Astrocyte of the spinal cord (primary cell): ENCODE measurements at places on chromosomes 5 and 9.

- no peak for DNase-seq
Observed at GRCh38 chr5:177432143-177432838, 5.8 kb downstream of the GRK6 start.

GRCh38 chr5:118069452-118069851 is 918.9 kb downstream of the DTWD2 start:
- DNase-seq = no peak

DNA sequence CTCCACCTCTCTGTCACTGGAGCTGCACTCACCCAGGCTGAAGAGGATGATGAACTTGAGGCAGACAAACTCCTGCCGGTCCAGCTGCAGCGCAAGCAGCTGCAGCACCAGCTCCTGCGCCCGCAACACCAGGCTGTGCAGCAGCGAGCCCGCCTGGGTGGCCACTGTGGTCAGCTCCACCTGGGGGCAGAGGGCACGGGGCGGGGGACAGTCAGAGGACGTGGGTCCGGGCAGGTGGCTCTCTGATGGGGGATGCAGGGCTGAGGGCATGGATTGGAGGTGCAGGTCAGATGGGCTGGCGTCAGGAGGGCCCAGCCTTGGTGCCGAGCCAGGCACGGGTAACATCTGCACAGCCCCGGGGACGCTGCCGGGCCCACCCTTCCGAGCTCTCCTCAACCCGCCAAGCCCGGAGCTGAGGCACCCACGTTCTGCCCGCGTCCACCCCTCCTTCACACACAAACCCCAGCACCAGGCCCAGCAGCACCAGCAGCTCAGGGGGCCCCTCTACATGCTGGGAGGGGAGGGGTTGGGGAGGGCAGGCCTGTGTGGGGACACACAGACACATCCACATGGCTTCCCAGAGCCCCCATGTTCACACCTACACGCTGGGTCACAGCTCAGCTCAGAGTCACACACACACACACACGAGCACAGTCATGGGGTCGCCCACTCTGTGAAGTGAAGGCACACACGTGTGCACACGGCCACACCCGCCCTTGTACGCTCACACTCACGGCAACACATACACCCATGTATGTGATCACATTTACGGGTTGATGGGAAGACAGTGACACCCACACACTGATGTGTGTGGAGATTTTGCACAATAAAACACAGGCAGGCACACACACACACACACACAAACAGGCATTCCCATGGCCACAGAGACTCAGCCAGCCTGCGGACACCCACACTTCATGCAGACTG is 15.9 kb downstream of the NR5A1 start:
- no peak for DNase-seq

- no peak for DNase-seq
Observed at GRCh38 chr9:133403766-133404453, 13.9 kb downstream of the REXO4 start.

DNA sequence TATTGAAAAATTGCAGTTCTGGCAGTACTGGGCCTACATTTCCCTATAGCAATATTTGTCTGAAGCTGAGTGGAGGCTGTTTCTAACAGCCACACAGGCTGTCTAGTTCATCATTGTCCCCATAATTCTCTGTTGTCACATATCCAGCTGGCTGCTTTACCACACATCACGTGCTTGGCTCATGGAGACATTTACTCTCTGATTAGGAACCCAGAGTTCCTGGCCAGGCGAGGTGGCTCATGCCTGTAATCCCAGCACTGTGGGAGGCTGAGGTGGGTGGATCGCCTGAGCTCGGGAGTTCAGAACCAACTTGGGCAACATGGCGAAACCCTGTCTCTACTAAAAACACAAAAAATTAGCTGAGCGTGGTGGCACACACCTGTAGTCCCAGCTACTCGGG is 81.4 kb downstream of the PGM5 start:
- no peak for DNase-seq

DNA sequence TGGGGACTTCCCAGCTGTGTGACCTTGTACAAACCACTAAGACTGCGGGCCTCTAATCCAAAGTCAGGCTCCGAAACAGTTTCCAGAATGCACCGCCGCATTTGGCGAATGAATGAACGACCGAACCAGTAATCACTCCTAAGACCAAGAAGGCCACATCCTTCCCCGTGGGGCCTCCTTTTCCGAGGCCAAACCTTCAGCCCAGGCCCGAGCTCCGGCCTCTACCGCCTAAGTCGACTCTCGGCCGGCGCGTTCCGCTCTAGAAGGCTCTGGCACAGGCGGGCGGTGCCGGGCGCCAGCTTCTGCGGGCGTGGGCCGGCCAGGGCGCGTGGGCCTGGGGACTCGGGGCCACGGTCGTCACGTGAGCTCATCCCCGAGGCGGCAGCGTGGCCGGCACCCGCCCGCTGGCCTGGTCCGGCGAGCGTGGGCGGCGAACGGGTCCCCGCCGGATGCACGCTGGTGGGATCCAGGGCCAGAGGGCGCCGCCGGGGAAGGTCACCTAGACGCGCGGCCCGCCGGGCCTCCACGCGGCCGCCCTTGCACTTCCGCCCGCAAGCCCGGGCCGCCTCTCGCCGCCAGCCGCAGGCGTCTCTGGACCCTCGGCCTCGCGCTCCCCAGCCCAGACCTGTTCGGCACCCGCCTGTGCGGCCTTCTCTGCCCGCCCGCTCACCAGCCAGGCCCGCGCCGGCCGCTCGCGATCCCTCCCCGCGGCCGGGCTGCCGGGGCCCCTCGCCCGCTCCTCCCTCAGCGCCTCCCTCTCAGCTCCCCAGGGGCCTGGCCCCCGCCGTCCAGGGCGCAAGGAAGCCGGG is 754 bp downstream of the VDAC1 start:
- DNase-seq = peak; percentile 42

GRCh38 chr5:31078956-31079355 is 114.5 kb upstream of the CDH6 start:
- no peak for DNase-seq

GRCh38 chr9:87557996-87558395 is 60.3 kb downstream of the DAPK1 start:
- peak; percentile 33 for DNase-seq

DNA sequence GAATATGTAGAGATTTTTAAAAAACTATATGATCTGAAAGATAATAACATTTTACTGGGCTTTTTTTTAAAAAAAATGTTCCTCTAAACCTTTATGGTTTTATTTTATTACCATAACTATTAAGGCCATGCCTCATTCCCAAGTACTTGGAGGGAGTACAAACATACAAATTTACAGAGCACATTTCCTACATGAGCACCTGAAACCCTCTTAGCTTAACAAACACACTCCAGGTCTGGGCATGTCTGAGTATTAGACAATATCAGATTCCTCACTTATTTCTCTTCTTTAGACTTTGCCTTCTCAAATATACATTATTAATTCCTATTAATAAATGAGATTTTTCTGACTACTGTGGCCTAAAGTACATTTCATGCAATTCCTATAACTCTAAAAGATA is 319.2 kb downstream of the SLCO4C1 start:
- DNase-seq = no peak

DNA sequence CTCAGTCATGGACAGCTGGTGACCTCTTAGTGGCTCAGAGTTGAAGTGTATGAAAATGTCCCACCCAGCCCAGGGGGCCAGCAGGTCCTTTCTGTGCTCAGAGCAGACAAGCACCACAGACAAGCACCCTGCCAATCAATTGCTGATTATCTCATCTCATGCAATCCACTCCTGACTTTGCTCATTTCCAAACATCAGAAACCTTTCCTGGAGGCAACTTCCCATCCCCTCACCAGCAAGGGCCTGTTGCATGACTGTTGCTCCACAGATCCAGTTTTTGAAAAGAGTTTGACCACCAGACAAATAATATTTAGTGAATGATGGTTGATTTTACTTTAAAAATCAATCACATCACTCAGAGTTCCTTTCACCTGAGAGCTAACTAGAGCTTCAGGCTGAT is 397.3 kb upstream of the KLF4 start:
- no peak for DNase-seq

DNA sequence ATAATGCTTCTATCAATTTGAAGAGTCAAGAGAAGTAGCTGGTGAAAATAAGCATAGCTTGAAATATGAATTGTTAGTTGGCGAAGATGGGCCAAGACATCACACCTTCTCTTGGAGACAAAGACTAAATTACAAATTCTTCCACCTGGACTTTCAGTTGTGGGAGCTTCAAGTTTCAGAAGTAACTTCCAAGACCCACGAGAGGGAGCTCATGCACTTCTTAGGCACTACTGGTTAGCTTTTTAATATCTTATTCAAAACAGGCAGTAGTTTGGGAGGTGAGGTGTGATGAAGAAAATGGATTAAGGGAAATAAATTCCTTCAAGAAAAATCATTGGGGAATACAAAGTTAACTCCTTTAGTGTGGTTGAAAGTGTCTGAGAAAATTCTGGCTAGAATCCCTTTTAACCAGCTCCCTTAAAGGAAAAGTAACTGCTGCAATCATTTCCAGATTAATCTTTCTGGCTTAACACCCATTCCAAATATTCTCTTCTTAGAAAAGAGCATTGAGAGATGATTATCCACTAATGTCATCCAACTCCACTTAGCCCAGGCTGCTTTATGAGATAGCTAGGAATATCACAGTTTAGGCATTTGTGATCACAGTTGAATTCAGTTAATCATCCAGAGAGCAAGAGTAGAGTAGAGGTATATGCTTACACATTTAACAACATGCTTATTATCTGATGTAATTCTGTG is 139.5 kb upstream of the DMRTA1 start:
- DNase-seq = peak; percentile 78

DNA sequence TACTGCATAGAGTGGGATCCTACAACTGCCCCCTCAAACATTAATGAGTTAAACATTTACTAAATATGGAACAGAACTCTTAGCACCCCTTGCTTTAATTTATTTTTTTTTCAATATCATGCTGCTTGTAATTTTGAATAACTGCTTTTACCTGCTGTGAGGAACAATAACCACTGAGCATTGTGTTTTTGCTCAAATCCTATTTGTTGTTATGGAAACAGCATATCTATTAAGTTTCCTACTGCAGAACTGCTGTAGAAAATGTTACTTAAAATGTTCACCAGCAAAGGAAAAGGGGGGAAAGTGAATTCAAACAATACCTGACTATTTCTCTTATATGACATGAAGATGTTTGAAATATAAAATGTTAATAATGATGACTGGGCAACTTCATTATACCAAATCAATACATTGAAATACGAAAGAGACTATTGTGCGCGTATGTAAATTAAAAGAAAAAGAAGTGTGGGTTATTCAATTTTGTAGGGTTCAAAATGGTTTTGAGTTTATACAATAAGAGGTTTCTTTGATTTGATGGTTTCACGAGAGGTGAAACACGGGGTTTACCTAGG is 1043.8 kb upstream of the NUDT12 start:
- no peak for DNase-seq

- DNase-seq = no peak
Observed at GRCh38 chr5:120419127-120419526, 45.0 kb upstream of the PRR16 start.

DNA sequence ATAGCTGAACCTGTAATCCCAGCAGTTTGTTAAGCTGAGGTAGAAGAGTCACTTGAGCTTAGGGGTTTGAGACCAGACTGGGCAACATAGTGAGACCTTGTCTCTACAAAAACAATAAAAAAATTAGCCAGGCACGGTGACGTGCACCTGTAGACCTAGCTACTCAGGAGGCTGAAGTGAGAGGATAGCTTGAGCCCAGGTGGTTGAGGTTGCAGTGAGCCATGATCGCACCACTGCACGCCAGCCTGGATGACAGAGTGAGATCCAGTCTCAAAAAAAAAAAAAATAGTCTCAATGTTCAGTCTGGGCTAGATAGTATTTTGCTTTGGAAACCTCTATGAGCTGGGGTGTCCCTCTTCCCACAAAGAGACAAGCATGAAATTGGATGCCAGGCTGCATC is 51.9 kb upstream of the IQGAP2 start:
- DNase-seq = no peak

GRCh38 chr5:52328220-52328806 is 459.4 kb upstream of the ITGA1 start:
- no peak for DNase-seq

- DNase-seq = no peak
Observed at GRCh38 chr9:37486256-37486615, 488 bp downstream of the POLR1E start.

- peak; percentile 33 for DNase-seq
Observed at GRCh38 chr5:141359790-141360426, at the start of gene PCDHGB2. Gene PCDHGB2 (plus strand): TSS chr5:141359994. CDS start chr5:141360136, 142 bp downstream.

DNA sequence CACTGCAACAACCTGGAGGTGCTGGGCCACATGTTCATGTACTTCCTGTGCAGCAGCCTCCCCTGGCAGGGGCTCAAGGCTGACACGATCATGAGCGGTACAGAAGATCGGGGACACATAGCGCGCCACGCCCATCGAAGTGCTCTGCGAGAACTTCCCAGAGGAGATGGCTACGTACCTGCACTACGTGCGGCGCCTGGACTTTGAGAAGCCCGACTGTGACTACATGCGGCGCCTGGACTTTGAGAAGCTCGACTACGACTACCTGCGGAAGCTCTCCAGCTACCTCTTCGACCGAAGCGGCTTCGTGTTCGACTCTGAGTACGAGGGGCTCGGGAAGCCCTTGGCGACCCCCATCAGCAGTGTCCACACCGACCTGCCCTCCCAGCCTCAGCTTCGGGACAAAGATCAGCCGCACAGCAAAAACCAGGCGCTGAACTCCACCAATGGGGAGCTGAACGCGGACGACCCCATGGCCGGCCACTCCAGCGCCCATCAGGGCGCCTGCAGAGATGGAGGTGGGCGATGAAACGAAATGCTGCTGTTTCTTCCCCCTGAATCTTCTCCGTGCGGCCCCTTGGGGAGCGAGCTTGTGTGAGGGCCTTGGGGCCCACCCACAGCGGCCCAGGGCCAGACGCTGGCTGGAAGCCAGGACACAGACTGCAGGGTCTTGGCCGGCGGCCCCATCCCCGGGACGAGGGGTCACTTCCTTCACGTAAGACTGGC is 56.5 kb downstream of the JAK2 start:
- DNase-seq = no peak

DNA sequence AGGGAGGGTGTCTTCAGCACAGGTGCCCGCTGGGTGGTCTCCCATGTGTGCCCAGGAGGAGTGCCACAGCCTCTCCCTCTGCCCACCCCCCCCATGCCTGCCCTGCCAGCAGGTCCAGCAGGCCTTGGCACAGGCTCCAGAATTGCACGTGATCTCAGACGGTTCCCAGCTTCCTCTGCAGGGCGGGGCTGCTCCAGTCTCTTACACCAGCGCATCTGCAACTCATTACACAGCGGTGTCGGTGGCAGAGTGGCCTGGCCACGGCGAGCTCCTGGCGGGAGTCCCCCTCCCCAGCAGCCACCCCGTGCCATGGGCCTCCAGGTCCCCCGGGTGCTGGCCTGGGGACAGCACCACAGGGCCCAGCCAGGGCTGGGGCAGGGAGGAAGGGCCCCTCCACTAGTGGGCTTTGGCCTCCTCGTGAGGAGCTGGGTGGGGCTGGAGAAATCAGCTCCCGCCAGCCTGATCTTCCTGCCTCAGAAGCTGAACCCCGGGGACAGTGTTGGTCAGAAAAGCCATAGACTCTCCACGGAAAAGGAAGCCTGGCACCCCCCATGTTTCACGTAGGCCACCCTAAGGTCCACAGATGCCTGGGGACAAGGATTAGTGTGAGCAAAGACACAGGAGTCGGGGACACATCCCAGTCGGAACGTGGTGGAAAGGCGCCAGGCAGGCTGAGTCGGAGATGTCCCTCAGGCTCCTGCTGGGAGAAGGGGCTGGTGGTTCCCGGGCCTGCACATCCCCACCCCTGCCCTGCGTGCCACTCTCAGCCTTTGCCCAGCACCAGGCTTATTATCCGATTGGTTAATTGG is 40.2 kb downstream of the RXRA start:
- DNase-seq = peak; percentile 82
